ENCODE measurements at places on chromosomes 3 and 15.

DNA sequence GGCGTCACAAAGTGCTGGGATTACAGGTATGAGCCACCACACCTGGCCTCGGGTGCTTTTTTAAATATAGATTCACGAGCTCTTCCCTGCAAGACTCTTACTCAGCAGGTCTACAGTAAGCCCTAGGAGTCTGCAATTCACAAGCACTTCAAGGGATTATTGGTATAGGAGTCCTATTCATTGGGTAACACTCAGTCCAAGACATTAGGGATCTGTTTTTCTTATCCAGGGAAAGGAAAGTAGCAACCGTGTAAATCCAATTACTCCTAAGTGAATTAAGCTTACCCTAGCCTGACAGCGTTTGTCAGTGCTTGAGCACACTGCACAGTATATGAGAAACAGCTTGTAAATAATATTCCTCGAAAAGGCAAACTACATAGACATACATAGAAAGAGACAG lies 109.9 kb downstream of the SENP2 start:
- DNase-seq, result no peak

- DNase-seq, result no peak
Observed at GRCh38 chr3:171164067-171164465, 137.5 kb upstream of the SLC2A2 start.

DNA sequence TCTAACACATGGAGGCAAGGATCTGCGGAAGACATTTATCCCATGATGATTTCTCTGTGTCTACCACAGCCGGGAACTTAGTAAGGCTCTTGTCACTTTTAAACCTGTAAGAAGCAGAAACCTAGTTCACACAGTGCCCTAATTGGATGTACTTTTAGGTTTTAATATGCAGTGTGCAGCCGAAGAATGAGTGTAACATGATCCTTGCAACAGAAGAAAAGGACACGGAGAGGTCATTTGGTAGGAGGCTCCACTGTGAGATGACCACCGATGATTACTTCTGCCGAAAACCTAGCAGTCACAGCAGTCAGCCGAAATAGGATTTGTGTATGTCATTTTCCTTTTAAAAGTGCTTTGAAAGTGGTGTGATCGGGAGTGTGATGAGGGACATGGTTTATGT lies 6.8 kb downstream of the CACNA1D start:
- DNase-seq, result no peak

DNA sequence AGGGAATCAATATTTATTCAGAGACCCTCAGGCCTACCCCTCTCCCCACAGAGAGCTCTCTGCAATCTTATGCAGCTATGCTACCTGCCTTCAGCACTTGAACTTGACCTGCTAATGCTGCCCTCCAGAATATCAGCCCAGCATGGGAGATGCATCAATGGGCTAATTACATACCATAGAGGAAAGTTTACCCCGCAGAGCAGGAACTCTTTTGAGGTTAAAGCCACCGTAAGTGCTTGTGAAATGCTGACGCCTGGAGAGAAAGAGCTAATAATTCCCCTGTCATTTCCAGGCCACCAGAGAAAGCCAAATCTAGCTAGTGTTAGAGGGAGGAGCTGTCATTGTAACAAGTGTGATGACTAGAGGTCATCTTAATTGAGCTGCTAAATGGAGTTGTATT lies 127.5 kb downstream of the CHST2 start:
- DNase-seq, result no peak

GRCh38 chr3:121651684-121652083 lies 9.0 kb downstream of the HCLS1 start:
- DNase-seq, result no peak

All from stimulated activated CD4-positive, alpha-beta T cell treated with anti-CD3 and anti-CD28 coated beads, Interleukin-4, amount 100 ng/mL, for 4 hours (primary cell).